Iris pigment epithelial cell (primary cell): ENCODE measurements at places on chromosomes 12 and 14.

- peak; percentile 86 for DNase-seq
Measured at GRCh38 chr14:50830932-50831725, at the start of gene NIN. Gene NIN, minus strand, starts transcription at chr14:50831162. Its CDS starts 9,106 bp downstream, at chr14:50822056.

DNA sequence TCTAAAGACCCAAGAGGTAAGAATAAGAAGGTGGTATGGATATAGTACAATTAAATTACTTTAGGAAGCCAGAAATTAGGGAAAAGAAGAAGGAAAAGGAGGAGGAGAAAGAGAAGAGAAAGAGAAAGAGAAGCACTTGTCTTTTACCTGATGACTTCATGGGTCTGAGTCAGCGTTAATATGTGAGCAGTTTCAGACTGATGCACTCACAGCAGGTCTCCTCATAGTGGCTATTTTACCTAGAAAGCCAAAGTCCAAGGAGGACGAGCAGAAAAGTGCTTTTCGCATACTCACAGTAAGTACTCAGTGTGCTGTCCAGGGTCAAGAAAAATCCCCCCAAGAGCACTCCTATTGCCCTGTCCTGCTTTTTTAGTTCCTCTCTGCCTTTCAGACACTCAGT is 222.1 kb downstream of the C12orf42 start:
- no peak for DNase-seq

DNA sequence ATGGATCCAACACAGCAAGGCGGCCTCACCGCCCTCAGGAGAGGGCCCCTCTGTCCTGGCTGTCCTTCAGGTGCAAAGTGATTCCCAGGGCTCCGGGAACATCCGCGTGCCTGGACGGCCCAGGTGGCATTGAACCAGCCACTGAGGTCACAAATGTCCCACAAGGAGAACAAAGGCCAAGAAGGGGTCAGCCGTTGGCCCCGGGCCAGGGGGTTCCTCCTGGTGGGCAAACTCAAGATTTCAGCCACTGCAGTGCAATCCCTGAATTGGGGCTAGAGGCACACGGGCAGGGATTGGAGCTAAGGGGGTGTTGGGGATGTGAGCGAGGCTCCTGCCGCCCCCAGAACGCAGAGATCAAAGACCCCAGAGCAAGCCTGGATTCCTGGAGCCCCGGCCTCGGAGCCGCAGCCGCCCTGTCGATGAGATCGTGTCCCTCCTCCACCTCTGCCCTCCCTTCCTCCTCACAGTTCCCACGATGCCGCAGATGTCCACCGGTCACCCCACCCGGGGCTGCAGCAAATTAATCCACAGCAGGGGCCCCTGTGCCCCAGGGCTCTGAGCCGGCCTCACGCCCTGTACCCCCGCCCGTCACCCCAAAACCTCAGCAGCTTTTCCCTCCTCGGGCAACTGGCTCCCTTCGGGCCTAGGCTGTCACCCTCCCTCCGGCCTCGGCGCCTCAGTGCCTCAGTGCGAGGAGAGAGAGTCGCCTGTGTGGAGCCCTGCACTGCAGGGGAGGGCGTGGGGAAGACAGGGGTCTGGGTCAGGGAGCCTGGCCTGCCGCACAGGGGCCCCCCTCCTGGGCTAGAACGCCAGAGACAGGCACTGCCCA is 56.7 kb upstream of the GALNT9 start:
- DNase-seq = no peak

DNA sequence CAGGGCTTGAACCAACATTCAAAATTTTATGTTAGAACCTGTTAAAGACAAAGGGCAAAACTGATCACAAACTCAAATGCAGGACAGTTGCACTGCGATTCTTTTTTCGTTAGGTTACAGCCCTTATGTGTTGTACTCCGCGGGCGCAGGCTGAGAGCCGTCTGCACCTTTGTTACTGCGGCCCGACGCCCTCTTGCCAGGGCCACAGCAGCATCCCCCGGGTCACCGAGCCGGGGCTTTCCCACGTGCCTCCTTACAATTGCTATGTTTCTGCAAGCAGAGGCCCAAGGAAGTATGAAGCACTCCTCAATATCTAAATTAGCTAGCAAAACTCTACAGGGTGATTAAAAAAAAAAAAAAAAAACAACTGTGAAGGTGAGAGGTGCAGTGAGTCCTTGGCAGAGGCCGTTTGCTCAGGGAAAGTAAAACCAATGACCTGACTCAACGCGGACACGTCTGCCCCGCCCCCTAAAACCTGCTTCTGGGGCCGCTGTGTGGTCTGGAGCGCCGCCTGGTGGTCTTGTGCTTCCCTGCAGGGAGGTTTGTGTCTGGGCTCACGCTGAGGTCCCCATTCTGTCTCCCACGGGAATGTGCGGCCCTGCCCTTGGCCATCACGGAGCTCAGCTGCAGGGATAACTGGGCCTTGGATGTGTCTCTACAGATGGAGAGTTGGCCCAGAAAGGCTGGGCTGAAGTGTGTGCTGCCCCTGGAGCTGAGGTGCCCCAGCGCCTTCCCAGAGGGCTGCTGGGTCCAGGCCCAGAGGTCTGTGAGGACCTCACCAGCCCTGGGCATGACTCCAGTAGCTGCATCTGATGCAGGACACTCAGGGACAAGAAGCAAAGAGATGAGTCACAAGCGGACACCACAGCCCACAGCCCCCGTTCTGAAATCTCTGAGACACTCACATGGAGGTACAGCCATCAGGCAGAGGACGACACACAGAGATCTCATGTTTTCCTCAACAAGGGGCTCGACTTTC is 418.5 kb downstream of the TMEM121 start:
- peak; percentile 2 for DNase-seq

DNA sequence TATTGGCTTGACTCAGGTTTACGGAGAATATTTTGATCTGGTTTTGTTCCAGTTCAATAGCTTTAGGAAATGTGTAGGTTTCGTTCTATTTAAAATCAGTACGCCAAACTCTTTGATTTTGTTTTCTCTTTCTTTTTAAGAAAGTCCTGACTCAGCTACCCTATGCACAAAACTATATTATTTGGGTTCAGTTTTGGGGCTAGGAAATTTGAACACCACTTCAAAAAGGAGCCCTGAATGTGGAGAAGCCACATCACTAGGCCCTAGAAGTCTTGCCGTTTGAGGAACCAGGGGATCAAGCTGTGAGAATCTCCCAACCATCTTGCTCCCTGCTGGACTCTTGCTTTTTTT is 168.2 kb upstream of the BCL2L14 start:
- no peak for DNase-seq

GRCh38 chr14:35971965-35972630 is 146.0 kb downstream of the BRMS1L start:
- DNase-seq = no peak

GRCh38 chr12:114166362-114166761 is 200.2 kb upstream of the RBM19 start:
- peak; percentile 5 for DNase-seq

DNA sequence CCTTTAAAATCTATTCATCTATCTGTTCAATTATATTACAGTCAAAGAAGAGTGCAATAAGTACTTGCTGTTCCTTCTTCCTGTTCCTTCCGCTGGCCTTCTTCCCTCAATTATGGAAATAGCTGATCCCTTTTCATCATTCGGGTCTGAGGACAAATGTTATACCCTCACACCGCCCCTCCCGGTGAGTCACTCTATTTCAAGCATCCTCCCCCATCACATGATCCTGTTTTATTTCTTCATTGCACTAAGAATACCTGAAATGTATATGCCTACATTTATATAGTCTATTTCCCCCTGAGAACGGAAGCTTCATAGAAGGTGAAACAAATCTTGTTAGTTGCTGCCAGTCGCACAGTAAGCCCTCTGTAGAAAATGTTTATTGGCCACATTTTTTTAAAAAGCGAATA is 2.5 kb downstream of the SLC38A1 start:
- peak; percentile 58 for DNase-seq
